ENCODE measurements at places on chromosomes 11 and 22.

GRCh38 chr11:128763224-128763623 is 69.4 kb downstream of the FLI1 start:
- DNase-seq = no peak

DNA sequence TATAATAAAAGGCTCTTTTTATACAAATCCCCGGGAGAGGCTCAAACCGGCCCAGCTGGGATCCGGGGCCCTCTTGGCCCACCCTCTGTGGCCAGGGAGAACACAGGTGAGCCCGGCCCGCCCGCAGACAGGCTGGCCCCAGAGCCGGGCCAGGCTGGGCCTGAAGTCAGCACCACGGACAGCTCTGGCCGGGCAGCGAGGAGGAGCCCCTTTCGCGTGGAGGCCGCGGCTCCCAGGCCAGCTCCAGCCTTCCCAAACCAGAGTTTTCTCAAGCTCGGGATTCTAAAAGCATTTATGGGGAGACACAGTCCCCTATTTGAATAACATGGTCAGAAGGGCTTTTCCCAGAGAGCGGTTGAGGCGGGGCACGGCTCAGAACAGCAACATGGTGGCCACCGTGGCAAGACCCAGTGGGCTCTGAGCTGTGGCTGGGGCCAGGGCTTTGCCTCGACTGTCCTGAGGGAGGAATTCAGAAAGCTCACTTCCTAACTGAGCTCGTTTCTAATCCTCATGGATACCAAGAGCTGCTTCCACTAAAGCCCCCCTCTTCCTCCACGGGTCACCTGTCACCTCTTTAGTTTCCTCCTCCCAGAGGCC is 115.4 kb downstream of the BRD1 start:
- no peak for DNase-seq

- DNase-seq = no peak
Measured at GRCh38 chr11:86365546-86365945, 9.1 kb upstream of the CCDC81 start.

DNA sequence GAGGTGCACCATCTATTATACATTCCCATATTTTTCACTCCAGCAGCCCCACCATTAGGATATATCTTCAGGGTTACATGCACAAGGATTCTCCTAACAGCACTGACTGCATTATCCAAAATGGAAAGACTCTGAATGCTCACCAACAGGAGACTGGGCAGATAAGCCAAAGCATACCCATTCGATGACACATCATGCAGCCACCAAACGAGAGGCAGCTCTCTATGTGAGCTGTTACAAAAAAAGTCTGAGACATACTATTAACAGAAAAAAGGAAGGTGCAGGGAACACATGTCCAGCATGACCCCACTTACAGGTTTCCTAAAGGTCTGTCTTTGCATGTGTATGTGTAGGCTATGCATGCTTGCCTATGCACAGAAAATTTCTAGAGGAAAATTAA is 12.4 kb upstream of the SERPIND1 start:
- no peak for DNase-seq

GRCh38 chr11:2837096-2837601 is 48.4 kb downstream of the CDKN1C start:
- DNase-seq = no peak

GRCh38 chr11:13336246-13336878 is 58.8 kb downstream of the BMAL1 start:
- DNase-seq = no peak

GRCh38 chr11:74739546-74740270 is 8.5 kb upstream of the CHRDL2 start:
- DNase-seq = peak; percentile 62

DNA sequence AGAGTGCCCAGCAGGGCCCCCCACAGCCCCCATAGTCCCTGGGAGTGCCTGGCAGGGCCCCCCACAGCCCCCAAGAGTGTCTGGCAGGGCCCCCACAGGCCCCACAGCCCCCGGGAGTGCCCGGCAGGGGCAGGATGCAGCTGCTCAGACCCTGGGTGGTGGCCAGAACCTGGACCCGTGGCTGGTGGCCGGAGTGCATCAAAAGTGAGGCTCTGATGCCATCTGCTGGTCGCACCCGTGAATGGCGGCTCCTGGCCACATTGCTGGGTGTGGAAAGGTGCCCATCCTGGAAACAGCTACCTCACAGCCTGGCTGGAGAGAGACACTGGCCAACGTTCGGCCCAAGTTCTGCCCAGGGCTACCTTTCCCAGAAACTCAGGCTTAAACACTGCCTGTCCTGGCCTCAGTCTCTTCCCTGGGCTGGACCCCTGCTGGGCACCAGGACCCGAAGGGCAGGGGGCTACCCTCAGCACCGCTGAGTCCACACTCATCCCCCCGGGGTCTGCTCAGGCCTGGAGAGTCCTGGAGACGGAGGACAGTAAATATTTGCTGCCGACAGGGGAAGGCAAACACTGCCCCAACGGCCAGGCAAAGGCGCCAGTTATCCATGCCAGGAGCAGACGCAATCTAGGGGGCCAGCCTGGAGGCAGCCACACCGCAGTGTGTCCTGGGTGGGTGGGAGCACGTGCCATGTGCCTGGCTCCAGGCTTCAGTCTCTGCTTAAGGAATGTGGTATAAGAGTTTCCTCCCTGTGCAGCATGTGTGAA is 4.4 kb downstream of the INS start:
- DNase-seq = peak; percentile 49

GRCh38 chr11:60197442-60197841 is 14.6 kb upstream of the MS4A6A start:
- no peak for DNase-seq

- no peak for DNase-seq
Measured at GRCh38 chr11:99117603-99118002, 96.9 kb downstream of the CNTN5 start.

DNA sequence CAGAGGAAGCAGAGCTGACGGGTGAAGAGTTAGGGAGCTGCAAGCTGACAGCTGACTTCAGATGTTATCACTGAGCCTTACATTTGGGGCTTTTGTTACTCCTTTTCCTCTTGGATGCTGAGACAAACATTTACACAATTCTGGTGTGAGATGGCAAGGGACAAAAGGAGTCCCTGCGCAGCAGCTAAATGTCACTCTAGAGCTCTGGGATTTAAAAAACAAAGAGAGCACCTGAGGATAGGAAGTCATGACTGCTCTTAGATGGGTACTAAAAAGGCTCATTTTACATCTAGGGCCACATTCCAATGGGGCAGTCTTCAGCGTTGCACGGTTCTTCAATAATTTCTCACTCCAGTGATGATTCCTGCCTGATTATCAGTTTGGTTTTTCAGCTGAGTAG is 204.5 kb downstream of the RAB38 start:
- DNase-seq = no peak

DNA sequence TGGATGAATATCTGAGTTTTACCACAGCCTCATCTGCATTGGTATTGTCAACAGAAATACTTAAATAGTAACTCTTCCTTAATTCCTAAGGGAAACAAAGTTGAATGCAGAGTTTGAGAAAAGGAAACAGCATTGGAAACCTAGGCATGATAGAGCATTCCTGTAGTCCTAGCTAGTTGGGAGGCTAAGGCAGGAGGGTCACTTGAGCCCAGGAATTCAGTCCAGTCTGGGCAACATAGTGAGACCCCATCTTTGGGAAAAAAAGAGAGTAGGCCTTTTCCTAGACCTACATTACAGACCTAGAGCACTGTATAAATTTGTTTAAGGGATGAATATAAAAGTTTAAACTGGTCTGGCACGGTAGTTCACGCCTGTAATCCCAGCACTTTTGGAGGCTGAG is 13.4 kb downstream of the PAFAH1B2 start:
- DNase-seq = no peak

DNA sequence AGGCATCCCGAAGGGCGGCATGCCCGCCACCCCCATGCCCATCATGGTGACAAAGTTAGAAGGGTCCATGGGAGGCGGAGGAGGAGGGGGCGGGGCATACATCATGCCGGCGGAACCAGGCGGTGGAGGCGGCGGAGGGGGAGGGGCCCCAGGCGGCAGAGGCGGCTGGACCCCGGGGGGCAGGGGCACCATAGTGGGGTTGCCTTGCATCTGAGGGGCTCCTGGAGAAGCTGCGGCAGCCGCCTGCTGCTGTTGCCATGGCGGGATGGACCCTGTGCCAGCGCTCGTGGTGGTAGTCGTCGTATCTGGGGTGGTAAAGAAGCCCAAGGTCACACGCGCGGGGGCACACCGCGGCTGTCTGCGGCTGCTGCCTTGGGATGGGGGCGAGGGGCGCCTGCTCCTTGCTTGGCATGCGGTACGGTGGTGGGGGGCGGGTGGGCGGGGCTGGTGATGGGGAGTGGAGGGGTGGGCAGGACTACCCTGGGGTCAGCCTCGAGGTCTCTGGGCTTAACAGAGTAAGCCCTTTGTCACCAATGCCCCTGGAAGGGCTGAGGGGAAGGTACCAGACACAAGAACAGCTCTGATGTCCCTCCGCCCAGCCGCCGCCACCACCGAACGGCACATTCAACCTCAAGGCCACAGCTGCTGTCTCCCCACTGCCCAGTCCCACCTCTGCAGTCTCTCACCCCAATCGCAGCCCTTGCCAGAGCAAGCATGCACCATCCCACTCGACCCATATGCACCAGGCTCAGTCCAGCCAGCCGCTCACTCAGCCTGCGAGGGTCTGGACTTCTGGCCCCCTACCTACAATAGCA is 6.3 kb upstream of the PYGM start:
- DNase-seq = no peak

DNA sequence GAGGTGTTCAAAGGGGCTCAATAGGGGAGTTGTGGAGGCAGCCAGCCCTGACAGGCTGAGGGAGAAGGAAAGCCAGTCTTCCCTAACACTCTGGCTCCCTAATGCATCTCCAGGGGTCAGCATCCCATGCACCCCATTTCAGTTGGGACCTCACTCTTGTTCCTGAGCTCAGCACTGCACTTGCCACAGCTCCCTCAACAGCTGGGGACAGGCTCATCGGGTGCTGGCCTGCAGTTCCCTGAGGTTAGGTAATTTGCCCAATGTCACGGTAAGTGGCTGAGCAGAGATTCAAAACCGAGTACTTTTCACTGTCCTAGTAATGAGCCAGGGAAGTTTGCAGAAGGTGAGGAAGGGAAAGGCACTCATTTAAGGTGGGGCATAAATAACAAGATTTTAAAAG is 20.8 kb downstream of the VSTM5 start:
- no peak for DNase-seq

- no peak for DNase-seq
Measured at GRCh38 chr11:109096266-109096665, 325.7 kb upstream of the C11orf87 start.

- DNase-seq = no peak
Measured at GRCh38 chr11:123384116-123384515, 46.0 kb upstream of the GRAMD1B start.

DNA sequence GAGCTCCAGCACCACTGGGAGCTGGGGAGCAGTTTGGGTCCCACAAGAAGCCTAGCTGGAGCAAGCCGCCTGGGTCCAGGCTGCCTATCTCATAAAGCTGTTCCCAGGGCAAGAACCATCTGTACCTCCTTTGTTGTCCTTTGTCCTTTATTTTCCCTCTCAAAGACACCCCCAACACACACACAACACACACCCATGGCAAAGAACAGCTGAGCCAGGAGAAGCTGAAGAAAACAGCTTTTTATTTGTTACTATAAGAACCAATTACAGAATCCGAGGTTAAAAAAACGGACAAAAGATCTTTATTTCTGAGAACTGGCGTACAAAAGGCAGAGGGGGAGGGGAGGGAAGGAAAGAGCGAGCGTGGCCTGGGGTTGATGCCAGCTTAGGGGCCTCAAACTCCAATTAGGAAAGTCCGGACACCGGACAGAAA is 1.7 kb upstream of the TUT1 start:
- DNase-seq = no peak

GRCh38 chr11:101825531-101825930 is 89.3 kb upstream of the CEP126 start:
- no peak for DNase-seq

GRCh38 chr11:66967670-66968425 is 7.3 kb upstream of the C11orf86 start:
- DNase-seq = no peak

DNA sequence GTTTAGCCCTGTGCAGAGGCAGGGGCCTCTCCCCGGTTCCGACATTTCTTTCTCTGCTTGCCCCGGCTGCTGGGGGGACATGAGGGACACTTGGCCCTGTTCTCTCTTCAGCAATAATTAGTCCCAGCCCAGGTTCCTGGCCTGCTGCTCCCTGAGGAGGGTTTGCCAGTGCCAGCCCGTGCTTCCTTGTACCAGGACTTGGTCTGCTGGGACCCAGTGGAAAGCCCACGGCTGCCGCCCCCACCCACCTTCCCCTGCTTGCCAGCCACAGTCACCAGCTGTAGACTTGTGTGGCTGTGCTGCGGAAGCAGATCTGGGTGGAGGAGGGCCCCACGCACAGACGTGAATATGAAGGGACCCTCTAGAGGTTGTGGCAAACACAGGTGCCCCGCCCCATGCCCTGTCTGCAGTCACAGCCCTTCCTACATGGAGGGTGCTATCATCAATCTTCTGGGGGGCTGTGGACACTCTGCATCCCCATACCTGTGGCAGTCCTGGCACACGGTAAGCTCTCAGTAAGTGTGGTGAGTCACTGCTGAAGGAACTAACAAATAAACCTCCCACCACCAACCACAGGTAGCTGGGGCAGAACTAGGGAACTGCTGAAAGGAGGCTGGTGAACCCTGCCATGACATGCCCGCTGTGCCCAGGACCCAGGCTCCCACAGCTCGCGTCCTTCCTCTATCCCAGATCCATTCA is 949 bp downstream of the TP53AIP1 start:
- DNase-seq = no peak

GRCh38 chr11:27875831-27876775 is 175.8 kb upstream of the BDNF start:
- no peak for DNase-seq

GRCh38 chr22:49377306-49377705 is 450.4 kb downstream of the BRD1 start:
- DNase-seq = no peak

- DNase-seq = no peak
Measured at GRCh38 chr11:123473941-123474677, 44.0 kb downstream of the GRAMD1B start.

DNA sequence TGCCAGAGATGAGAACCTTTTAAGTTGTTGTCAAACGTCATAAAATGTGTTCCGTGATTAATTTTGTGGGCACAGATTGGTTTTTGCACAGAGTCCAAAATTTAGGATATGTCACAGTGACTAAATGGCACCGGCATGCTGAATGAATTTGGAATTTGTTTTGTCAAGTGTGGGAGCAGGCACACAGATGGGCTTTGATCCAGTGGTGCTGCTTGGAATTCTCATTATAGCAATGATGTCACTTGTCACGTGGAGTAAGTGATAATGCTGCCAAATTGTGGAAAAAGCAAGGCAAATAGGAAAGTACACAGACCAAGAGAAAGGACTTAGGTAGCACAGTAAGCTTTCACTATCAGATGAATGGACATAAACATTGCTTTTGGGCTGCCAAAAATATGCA is 8.0 kb upstream of the LIN7C start:
- no peak for DNase-seq

GRCh38 chr11:102402548-102402947 is 50.0 kb downstream of the TMEM123 start:
- no peak for DNase-seq

DNA sequence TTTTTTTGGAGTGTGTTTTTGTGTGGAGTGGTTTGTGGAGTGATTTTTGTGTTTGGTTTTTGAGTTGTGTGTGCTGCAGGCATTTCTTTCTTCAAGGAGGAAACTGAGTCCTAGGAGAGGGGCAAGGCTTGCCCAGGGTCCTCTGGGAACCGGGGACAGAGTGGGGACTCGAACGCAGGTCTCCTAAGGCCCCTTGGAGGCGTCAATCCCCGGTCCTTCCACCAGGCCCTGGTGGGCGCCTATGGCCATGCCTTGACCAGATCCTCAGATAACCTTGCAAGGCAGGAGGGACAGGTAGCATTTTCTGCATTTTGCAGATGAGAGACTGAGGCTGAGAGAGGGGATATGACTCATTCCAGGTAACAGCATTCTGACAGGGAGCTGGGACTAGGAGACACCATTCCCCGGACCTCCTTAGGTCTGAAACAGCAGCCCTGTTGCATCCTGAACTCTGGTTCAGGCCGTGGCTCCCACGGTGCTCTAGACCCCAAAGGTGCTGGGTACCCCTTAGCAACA is 39.1 kb downstream of the MYO7A start:
- no peak for DNase-seq
